Effector CD8-positive, alpha-beta T cell (primary cell): ENCODE measurements at places on chromosomes 5 and 9.

DNA sequence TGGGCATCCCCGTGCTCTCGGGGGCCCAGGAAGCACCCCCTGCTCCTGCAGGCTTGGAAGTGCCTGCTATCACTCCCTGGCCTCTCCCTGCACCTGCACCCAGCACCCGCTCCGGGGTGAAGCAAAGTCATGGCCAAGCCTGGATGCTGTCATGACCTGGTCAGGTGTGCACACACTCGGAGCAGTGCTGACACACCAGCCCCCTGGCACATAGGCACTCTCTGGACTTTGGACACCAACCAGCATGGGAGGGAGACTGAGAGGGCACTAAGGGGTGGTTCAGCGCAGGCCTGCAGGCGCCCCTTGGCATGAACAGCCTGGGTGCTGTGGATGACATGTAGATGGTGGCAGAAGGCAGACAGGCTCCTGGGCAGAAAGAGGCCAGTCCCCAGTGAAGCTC lies 158.6 kb downstream of the GHR start:
- DNase-seq = no peak

DNA sequence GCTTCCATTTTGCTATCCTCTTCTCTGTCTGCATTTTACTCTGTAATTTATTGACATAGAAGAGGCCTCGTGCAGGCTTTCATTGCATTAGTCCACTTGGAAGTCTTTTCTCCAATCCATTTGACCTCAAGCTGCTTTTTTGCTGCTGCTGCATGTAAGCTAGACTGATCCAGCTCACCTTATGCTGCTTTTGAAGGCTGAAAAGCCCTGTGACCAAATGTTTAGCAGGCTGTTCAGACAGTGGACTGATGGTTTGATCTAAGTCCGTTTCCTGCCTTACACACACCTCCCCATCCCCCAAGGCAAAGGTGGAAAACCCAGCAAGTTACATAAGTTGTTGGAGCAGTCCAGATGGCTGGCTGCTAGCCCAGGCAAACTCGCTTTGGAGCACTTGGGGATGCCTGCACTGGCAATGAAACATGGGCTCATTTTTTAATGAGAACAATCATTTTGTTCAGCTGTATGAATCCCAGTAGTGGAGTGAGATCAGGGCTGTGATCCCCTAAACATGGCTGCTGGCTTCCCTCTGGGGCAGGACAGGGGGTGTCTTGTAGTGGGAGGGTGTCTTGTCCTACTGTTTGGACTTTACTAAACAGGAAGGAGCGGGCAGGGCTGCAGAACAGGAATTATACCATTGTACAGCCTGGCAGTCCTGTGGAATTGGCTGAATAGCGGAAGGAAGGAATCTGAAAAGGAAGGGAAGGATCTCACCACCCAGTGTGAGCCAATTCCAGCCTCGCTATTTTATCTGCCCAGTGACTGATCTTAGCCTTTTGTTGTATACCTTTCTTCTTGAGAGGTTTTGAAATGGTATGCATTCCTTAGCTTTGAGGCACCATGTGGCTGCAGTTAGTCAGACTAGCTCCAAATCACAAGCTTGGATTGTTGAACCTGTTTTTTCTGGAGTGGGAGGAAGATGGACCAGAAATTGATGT lies 212.0 kb downstream of the ARHGAP26 start:
- DNase-seq = no peak

- DNase-seq = no peak
Observed at GRCh38 chr9:68949271-68950000, 64.5 kb downstream of the PRKACG start.

DNA sequence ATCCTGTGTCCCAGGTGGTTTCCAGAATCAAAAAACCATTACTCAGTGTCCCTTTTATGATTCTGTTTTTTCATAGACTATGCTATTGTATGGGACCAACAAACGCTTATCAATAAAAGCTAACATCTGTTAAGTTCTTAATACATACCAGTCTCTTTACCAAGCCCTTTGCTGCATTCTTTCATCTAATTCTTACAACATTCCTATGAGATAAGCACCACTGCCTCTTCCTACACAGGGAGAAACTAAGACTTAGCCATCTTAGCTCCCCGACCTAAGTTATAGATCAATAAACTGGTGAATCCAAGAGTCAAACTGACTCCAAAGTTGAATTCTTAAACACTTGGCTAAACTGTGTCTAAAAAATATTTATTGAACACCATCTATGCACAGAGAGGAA lies 26.6 kb downstream of the DRD1 start:
- DNase-seq = no peak

DNA sequence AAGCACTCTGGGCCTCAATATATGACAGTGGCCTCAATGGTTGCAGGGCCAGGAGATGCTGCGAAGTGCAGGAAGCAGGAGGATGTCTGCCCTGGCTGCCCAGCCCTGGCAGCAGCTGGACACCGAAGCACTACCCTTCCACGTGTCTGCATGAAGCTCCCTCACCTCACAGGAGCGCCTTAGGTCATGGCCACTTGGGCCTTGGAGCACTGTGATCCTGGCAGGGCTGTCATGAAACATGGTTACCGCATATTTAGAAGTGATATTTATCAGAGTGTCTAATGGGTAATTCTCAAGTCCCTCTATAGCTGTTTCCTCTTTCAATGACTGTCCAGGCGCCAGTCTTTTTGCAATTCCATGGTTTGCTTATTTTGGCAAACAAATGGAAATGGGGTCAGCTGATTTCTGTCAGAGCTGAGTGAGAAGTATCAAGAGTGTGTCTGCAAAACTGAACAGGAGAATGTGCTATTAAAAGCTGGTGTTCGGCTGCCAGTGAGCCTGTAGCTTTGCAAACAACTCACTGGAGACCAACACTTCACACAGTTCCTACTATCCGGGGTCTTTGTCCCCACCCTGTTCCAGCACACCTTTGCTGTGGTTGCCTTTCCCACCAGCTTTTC lies 285.9 kb downstream of the KIF4B start:
- no peak for DNase-seq
